ENCODE measurements at places on chromosomes 2 and 18.

GRCh38 chr18:28786926-28787325, 610.0 kb upstream of the CDH2 start:
- DNase-seq: no peak

- no peak for DNase-seq
Observed at GRCh38 chr2:45212953-45213635, 203.8 kb upstream of the SIX2 start.

DNA sequence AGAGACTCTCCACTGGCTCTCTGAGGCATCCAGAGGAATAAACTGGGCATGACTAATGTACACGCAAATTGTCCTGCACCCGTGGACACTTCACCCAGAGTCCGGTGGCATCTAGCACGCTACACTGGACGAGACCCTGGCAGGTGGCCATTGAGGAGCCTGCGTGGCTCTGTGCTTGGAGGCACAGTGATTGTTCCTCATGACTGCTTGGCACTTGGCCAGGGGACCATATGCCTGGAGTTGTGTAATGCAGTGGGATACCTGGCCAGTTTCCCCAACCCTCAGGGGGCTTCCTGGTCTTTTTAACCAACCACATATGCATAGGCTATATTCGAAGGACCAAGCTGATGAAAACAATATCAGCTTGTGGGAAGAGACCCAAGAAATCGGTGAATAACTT, 66.6 kb downstream of the MTCL1 start:
- no peak for DNase-seq

DNA sequence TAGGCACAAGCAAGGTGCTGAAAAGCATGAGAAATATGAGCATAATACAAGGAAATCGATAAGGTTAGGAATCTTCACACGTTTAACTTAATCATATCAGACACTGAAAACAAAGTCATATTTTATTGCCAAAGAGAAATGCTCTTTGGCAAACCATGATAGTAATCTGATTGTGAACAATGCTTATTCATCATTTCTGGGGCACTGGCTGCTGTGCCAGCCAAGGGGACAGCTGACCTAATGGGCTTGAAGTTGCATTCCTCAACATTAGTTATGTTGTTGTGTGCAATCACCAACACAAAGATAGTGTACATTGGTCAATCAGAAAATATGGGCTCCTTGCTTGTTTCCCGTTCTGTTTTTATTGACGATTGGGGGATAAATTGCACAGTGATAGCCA, 83.5 kb downstream of the DPP10 start:
- DNase-seq: no peak

DNA sequence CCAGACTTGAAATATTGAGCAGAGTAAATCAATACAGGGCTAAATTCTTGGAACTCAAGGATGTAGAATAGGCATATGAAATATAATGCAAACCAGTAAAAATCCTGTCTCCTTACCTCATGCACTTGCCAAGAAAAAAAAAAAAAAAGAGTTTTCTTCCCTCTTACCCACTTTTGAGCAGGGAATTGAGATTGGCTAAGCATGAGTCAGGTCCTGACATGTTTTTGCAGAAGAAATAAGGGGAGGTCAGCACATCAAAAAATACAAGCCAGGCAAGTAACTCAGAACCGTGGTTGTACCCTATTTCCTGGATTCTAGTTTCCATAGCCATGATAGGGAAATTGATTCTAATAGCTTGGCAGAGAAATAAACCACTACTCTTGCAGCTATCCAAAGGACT, 1526.7 kb downstream of the LRP1B start:
- no peak for DNase-seq

GRCh38 chr2:120320318-120320851, 25.6 kb upstream of the INHBB start:
- no peak for DNase-seq

- DNase-seq: no peak
Observed at GRCh38 chr2:182447863-182448262, 21.0 kb upstream of the PDE1A start.

- DNase-seq: no peak
Observed at GRCh38 chr2:30270166-30270565, 38.8 kb downstream of the LBH start.

GRCh38 chr2:118860506-118860905, 13.1 kb upstream of the EN1 start:
- DNase-seq: no peak

- DNase-seq: peak; percentile 31
Observed at GRCh38 chr2:207528980-207529329, 807 bp upstream of the CREB1 start.

GRCh38 chr2:179336782-179337534, 72.3 kb upstream of the SESTD1 start:
- no peak for DNase-seq
